ENCODE measurements at places on chromosomes 3 and 15. TPM values are rescaled to one million over a fixed set of nuclear protein-coding genes. Genes with fewer than 3 reads are reported as not detected.

Gene MYO5C
- total RNA-seq: 14.3 TPM

Gene LDHAL6B
- not detected for total RNA-seq

Gene CPLX3
- total RNA-seq: not detected

Gene ABCC5
- total RNA-seq: 19.1 TPM

Gene ARNT2
- under 0.01 TPM for total RNA-seq

Gene DGKG
- 0.54 TPM for total RNA-seq

Gene WNT7A
- not detected for total RNA-seq

Gene SMCO1
- total RNA-seq: not detected

Gene ZNF35
- total RNA-seq: 18.0 TPM

Gene FANCI
- 11.5 TPM for total RNA-seq
